ENCODE measurements at places on chromosomes 2 and 18. TPM values are rescaled to one million over a fixed set of nuclear protein-coding genes. Genes with fewer than 3 reads are reported as not detected.

- DNase-seq = no peak
Observed at GRCh38 chr2:23499439-23499838, 114.5 kb downstream of the KLHL29 start.

GRCh38 chr18:27750014-27750413, 426.9 kb downstream of the CDH2 start:
- DNase-seq = no peak

- peak; percentile 42 for DNase-seq
Observed at GRCh38 chr2:171365232-171365631, 68.6 kb downstream of the METTL8 start.

DNA sequence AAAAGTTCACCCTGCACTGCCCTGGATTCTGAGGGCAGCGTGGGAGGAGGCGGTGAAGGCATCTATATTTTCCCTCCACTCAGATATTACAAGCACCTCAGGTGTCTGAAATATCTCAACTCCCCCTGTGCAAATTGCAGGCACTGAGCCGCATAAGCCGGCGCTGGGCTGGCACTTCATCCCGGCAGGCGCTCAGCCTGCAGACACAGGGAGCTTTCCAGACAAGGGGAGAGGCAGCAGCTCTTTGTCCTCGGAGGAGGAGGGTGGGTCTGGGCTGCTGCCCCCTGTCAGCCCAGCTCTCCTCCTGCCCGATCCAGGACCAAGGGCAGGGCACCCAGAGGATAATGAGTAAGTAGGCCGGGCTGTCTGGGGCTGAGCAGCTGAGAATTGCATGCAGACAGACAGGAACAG, 189.3 kb upstream of the MYT1L start:
- no peak for DNase-seq

DNA sequence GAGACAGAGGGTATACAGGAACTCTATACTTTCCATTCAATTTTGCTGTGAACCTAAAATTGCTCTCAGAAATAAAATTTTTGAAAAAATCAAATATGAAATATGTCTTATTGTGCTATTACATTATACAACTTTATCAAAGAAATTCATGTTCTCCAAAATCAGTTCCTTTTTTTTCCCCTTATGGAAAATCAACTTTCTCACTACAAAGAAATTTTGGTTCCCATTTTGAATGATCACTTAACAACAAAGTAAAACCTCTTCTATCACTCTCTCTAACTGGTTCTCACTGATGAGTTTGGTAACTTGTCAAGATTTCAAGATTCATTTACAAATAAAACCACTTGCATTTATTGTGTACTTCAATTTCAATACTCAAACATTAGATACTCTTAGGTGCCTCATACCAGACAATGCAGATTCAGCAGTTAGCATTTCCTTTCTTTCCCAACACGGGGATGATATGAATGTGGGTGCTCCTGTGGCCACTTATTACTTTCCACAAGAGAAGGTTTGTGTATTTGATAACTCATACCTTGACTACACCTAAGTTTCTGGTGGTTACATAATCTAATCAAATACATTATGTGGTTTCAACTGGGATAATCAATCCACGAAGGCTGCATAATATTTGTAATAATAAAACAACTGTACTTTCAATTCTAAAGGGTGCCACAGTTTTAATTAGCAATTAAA, 6.4 kb downstream of the PSME4 start:
- peak; percentile 10 for DNase-seq

DNA sequence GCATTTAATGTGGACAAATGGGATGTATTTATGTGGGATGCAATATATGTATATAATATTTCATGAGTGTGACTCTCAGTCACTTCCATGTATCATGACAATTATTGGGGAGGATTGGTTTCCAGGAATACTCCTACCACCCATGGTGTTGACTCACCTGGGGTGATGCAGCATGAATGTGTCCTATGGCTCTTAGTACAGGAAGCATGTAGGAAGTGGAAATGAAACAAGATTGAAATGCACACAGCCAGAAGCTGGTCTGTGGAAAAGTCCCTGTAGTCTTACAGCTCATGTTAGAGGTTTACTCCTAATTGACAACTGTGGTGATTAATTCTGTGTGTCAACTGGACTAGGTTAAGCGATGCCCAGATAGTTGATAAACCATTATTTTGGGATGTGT, 89.3 kb upstream of the HAAO start:
- peak; percentile 87 for DNase-seq

DNA sequence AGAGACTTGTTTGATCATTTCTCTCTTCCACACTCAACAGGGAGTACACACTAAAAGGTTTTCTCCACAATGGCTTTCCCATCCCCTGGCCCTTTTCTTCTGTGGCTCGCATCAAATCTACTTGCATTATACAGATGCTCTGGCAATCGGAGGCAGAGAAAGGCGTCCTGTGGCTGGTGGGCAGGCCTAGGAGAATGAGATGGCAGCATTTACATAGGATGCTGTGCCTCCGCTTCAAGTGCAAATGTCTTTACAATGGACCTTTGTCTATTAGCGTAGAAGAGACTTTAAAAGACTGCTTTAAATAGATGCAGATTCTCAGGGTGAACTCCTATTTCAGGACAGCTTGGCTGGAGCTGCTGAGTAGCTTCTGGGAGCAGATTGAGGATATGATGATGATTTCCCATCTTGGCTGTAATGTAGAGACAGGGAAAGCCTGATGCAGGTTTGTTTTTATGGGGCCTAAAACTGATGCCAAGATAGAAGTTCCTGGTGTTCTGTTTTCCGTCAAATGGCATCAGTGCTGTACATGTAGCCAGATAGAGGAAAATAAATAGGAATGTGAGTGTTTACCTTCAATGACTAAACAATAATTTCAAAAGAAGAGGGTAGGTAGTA, 423.4 kb downstream of the RND3 start:
- DNase-seq = no peak

GRCh38 chr2:173434762-173435569, 80.3 kb downstream of the CDCA7 start:
- DNase-seq = no peak

- no peak for DNase-seq
Observed at GRCh38 chr2:173264603-173265366, 89.9 kb upstream of the CDCA7 start.

DNA sequence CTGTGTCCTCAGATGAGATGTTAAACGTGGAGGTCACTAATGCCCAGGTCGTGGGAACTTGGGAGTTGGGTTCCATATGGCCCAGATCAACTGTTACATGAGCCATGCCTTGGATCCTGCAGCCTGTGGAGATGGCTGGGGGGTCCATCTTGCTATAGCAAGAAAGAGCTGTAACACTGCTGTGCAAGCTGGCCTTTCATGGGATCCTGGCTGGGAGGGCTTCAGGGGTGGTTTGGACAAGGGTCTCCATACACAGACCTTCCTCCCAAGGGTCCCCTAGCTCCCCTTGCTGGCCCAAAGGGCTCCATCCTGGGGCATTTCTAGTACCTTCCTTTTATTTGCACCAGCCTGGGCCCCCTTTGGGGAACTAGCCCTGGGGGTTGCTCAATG, 337.7 kb downstream of the DYSF start:
- DNase-seq = no peak

- DNase-seq = no peak
Observed at GRCh38 chr2:126864861-126865260, 33.8 kb upstream of the TEX51 start.

GRCh38 chr2:190119923-190120590, 57.5 kb upstream of the MSTN start:
- DNase-seq = peak; percentile 17

GRCh38 chr18:60649107-60649506, 276.5 kb upstream of the MC4R start:
- no peak for DNase-seq

GRCh38 chr2:114063346-114063745, 173.5 kb downstream of the ACTR3 start:
- DNase-seq = no peak

- no peak for DNase-seq
Observed at GRCh38 chr2:146457221-146457620, 1387.6 kb upstream of the ACVR2A start.

DNA sequence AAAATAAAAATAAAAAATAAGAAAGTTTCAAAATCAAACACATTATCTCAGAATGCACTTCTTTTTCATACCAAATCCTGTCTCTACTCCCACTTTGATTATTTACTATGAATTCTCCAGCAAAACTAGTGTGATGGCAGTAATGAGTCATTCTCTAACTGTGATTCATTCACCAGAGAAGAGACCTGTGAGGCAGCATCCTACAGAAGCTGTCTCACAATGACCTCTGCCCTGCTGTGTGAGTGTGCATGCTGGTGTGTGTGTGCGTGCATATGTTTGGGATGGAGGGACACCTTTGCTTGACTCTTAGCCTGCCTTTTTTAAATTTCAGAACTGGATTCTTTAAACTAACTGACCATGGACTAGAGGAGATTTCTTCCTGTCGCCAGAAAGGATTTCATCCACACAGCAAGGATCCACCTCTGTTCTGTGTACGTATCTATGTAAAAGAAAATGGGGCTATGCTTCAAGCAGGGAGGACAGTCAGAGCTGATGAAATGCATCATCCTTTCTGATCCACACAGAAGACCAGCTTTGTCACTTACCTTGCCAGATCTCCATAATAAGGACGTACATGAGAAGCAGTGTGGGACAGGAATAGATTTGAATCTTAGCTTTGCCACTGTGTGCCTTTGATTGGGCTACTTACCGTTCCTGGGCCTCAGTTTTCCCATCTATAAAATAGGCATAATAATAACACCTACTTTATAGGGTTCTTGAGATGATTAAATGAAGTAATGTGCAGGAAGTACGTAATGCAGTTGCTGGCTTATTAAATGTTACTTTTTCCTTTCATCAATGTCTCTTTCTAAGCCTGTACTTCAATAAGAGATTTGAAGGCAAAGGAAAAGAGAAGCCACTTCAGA, 31.2 kb downstream of the STAMBP start:
- peak; percentile 82 for DNase-seq

DNA sequence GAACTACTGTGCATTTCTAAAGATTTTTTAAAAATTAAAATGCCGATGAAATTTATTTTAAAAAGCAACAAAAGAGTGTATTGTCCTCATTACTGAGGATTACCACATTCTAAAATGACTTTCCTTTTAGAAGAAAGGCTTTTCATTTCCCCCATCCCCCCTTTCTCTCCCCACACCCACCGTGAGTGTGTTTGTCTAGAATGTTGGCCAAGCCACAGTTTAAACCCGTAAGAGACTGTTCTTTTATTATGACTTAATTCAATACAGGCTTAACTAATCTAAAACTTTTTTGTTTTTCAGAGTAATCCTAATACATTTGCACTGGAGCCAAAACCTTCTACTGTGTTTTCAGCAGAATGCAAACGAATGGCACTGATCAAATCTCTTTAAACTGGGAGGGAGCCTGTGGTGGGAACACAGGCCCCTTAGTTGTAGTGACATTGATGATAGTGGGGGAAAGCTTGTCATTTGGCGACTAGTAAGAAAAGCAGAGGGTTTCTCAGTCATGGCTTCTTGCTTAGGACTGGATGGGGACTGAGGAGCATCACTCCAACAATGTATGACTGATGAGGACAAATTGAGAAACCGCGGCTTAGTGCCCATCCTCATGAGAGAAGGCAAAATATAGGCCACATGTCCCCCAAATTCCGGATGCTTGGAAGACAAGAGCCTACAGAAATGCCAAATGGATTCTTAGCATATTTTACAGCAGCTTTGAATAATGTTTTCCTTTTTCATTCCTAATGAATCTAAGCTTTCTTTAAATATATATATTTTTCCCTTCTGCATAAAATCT, 154.0 kb upstream of the SMIM21 start:
- no peak for DNase-seq

DNA sequence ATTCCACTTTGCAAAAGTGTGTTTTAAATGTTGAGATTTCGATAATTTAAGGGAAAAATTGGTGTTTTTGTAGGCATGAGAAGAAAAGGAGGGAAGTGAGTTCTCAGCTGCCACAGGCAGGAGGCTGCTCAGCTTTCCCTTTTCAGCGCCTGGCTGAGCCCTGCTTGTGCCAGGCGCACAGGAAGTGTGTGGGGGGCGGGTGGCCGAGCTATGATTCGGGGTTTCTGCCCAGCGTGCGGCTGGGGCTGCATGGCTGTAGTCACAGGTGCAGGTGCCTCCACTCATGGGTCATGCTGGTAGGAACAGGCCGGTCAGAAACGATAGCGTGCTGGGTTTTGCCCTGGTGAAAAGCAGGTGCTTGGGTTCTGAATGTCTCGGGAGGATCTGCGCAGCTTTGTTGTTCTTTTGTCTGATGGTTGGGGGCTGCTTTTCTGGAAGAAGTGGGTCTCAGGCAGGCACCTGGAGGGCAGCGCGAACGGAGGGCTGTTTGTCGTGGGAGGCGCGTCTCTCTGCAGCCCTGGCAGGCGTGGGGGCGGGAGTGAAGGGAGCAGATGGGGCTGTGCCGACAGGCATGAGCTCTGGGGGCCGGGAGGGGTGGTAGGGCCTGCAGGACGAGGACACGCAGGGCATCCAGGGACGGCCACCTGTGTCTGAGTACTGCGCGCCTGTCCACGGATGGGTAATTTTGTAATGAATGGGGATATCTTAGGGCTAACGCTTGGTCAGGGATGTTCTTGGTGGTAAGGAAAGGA, 2.1 kb downstream of the KCNG2 start:
- DNase-seq = no peak

- no peak for DNase-seq
Observed at GRCh38 chr2:58598171-58598570, 357.0 kb upstream of the FANCL start.

GRCh38 chr2:74741629-74742028, 87.6 kb downstream of the SEMA4F start:
- no peak for DNase-seq

GRCh38 chr18:35289293-35289692, 736 bp downstream of the ZSCAN30 start:
- DNase-seq = peak; percentile 5

DNA sequence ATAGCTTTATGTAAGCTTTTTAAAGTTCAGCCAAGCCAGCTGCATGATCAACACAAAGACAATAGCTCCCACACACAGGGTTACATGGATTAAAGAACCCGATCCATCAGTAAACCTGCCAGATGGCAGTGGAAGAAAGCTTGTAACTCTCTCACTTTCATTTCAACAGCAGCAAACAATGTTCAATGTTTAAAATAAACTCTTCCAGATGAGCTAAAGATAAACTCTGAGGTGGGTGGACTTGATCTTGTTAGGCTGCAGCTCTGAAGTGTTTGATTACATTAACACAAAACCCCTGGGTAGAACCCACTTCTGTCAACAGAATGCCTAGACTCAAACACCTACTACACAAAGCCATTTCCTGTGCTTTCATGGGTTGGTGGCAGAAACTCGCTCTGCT, 13.9 kb downstream of the RDH14 start:
- no peak for DNase-seq

The CCDC141 gene
- 1.5 TPM for total RNA-seq

The IL18RAP gene
- total RNA-seq = not detected

The CYP26B1 gene
- total RNA-seq = not detected

The TUBA4B gene
- total RNA-seq = not detected
